ENCODE measurements at places on chromosomes 1 and 21.
A peak's percentile ranks its signal among the peaks of the same experiment; 100 is the strongest.

DNA sequence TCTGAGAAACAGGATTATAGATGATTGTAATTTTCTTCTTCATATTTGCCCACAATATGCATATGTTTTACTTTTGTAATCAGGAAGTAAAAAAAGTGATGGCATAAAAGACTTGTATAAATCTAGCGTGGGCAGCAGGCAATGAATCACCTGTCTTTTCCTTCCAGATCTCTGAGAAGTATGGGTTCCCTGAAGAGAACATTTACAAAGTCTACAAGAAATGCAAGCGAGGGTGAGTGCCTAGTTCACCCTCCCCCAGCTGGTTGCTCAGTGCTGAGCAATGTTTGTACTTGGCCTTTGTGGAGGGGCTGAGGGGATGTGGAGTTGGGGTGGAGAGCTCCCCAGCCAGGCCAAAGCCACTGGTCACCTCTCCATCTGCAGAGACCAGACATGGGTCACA lies 30.7 kb downstream of the GRHL3 start:
- DNase-seq = peak; percentile 27

DNA sequence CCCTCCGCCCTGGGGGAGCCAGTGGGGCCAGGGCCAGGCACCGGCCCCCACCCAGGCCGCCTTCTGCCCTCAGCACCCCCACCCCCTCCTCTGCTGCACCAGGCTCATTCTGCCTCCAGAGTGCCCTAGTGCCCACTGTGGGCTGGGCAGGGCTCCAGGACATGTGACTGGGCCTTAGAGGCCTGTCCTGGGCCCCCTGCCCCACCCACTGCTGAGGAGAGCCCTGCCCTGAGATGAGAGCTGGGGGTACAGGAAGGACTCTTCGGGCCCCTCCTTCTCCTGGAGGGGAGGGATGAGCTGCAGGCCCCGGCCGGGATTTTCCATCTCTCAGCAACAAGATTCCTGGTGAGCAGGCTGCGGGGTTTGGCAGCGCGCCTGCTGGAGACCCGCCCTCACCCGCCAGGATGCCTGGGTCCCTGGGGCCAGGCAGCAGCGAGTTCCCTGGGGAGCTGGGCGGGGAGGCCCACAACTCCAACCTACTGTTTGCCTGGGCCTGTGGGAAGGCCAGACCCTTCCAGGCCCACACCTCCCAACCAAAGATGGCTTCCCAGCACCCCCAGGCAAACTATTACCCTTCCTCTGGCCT lies 14.0 kb downstream of the AHDC1 start:
- DNase-seq = no peak

- DNase-seq = no peak
Measured at GRCh38 chr21:38626306-38626705, 128.0 kb upstream of the ERG start.

- no peak for DNase-seq
Measured at GRCh38 chr1:182783068-182783467, 6.5 kb upstream of the NPL start.

- no peak for DNase-seq
Measured at GRCh38 chr1:228393268-228393701, 13.3 kb downstream of the TRIM11 start.

- DNase-seq = no peak
Measured at GRCh38 chr1:229984310-229984991, 82.6 kb upstream of the GALNT2 start.

DNA sequence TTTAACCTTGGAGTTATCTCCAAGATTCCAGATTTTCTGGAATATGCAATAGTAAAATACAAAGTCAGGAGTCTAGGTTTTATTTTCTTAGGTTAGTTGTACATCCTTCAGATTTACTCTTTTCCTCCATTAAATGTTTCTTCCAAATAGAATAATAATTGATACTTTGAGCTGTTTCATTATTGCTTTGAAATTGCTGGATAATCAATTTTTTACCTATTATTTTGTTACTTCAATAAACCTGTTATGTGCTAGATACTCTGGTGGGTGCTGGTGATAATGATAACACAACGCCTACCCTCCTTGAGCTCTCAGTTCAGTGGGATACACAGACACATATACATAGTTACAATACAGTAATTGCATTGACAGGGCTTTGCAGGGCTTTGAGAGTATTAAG lies 79.4 kb downstream of the GPR161 start:
- no peak for DNase-seq

- DNase-seq = no peak
Measured at GRCh38 chr1:83909687-83910086, 89.2 kb downstream of the TTLL7 start.

Data from putamen (tissue), 1 donor.